ENCODE measurements at places on chromosomes 4 and X.
A peak's percentile ranks its signal among the peaks of the same experiment; 100 is the strongest.

DNA sequence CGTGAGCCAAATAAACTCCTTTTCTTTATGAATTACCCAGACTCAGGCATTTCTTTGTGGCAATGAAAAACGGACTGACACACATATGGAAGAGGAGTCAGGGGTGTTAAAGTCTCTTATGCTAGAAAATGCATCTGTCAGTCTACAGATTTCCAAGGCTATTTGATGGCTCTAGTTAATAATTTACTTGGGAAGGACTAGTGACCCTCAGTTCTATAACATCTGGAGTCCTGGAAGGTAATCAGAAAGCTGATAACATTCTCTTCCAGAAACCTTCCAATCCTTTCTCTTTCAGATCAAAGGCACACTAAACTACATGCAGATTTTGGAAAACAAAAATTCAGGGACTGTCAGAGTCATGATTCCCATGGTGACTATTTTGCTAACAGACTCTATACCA lies 142.0 kb upstream of the TEX13D start:
- no peak for DNase-seq

DNA sequence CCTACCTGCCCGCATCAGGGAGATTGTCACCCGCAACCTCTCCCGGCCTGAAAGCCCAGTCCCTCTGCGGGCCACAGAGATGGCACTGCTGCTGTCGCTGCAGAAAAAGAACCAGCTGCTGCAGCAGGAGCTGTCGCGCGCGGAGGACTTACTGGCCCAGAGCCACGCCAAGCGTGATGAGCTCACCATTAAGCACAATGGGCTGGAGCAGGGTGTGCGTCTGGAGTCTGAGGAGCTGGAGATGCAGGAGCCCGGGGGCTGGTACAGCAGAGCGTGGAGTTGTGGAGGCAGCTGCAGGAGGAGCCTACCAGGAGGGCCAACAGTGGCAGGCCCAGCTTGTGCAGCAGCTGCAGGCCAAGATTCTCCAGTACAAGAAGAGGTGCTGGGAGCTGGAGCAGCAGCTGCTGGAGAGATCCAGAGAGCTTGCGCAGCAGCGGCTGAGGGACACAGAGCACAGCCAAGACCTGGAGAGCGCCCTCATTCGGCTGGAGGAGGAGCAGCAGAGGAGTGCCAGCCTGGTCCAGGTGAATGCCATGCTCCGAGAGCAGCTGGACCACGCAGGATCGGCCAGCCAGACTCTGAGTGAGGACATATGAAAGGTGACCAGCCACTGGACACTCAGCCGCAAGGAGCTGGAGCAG lies 11.3 kb downstream of the SMIM10L2A start:
- DNase-seq: no peak

DNA sequence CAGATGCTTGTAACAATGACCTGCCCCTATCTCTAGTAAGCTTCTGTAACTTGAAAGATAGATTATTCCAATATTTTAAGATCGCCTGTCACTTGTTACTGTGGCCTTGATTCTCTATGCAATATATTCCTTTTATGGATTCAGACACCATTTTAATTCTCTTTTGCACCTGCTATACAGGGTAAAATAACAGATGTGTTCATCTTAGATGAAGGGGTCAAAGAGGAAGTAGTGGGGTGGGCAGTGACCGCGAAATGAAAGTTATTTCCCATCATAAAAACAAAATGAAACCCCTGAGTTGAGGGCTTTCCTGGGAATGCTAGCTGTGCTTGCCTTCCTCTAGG lies 175.9 kb downstream of the TSPAN5 start:
- no peak for DNase-seq

DNA sequence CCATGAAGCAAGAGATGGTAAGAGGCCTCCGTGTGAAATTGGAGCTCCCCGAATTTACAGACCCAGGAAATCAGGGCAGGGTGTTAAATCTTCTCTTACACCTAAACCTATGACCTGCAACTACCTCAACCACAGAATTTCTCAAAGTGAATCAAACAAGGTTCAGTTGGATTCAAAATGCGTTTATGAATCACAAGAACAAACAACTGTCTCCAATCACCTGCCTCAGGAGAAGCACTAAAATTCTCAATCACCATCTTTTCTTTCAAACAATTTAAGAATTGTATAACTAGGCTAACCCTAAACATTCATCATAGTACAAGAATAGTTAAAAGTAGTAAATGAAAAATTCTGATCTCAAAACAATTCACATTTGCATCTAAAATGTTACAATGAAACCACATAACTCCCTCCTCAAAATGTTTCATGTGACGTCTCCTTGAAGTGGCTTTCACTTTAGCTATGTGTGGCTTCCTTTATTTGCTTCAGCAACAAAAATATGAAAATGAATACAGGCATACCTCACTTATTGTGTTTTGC lies 19.2 kb downstream of the PPP3CA start:
- no peak for DNase-seq

- no peak for DNase-seq
These were observed 565.7 kb downstream of the PPARGC1A start for GRCh38 chr4:23324021-23324690.

DNA sequence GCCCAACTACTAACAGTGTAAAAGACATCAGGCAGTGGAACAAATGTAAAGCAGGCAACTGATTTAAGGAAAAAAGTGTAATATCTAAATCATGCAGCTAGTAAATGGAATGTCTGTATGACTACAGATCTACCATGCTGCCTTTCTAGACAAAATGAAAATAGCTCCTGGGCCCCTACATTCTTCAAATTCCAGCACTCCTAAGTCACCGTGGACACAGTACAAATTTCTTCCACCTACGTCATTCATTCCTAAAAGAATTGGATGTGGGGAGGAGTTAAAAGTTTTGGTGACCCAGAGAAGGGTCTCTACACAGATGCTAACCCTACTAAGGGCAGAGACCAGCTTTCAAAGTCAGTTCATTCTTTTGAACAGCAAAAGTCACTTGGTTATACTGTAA lies 137.2 kb upstream of the ARHGEF9 start:
- DNase-seq: no peak

DNA sequence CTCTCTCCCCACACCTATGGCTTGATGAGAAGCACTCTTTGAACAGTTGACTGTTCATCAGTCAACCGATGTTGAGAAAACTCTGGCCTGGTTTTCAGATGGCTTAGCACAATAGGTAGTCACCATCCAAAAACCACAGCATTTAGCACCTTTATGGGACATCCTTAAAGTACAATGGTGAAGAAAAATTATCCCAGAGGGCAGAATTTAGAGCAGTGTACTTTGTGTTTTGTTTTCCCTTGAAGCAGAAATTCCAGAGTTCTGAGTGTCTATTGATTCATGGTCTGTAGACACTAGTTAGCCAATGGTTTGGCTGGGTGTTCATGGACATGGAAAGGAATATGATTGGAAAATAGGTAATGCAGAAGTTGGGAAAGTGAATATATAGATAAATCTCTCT lies 487.0 kb downstream of the PDHA2 start:
- no peak for DNase-seq

- DNase-seq: no peak
These were observed 62.4 kb upstream of the WDFY3 start for GRCh38 chr4:85028910-85029309.

DNA sequence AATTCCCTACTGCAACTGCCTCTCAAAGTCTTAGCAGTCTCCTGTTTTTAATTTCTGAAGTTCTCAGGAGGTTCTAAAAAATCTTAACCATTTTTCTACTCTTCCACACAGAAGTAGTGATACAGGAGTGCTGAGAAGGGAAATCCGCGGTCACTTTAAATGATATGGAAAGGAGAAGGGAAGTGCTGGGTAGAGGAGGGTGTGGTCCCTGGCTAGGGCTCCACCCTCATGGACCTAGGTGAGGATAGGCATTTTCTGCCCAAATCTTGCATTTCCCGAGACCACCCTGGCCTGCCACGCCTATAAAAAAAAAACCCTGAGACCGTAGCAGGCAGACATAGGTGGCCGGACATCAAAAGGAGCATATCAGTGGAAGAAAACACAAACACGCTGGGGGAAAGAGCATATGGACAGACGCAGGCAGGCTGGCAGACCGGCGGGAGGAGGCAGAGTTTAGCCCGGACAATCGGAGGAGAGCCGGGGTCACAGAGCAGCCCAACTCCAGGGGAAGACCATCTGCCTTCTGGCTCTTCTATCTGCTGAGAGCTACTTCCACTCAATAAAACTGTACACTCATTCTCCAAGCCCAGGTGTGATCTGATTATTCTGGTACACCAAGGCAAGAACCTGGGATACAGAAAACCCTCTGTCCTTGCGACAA lies 85.7 kb downstream of the POU3F4 start:
- DNase-seq: no peak

- DNase-seq: no peak
These were observed 65.7 kb downstream of the SEL1L3 start for GRCh38 chr4:25797136-25797535.

- no peak for DNase-seq
These were observed 217.5 kb downstream of the GBA3 start for GRCh38 chr4:22910200-22910599.

DNA sequence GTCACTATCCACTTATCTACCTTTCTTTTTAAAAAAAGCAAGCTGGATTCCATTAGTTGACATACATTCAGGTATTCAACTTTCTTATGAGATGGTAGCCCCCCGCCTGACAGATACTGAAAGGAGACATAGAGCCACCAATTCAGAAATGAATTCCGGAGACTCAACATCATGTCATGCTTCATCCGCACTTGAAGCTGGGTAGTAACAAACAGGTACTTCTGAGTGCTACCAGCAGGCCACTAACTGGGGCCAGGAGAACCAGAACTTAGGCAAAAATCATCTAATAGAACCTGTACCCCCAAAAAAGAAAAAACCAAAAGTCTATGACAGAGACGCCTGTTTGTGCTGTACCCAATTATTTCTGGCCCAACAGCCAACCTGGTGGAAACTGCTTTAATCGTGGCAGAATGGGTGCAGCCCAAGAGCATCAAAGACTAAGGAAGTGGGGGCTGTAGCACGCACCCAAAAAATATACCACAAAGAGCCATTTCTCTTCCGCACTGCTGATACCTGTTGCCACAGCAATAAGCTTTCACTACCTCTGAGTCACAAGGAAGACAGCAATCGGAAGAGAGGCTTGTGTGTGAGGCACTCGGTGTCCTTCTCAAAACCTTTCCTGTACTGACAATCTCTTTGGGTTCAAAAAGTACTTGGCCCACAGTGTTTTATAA lies 84.8 kb downstream of the AFAP1 start:
- DNase-seq: peak; percentile 40

GRCh38 chr4:42339935-42340406 lies 57.3 kb upstream of the SHISA3 start:
- DNase-seq: no peak

DNA sequence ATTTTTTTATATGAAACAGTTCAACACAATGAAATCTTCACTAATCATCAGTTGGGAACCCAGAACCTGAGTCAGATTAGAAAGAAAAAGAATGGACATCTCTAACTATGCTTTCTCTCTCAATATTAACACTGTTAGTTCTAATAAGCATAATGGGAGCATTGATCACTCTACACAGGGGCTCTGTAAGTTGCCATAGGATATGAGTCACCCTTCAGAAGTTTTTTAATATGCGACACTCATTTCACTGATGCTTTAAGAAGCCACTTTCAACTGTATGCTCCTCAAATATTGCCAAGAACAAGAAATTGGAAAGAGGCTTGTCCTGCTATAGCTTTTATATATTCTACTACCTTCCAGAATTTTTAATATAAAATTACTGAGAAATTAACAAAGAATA lies 187.0 kb downstream of the AASDH start:
- DNase-seq: no peak

DNA sequence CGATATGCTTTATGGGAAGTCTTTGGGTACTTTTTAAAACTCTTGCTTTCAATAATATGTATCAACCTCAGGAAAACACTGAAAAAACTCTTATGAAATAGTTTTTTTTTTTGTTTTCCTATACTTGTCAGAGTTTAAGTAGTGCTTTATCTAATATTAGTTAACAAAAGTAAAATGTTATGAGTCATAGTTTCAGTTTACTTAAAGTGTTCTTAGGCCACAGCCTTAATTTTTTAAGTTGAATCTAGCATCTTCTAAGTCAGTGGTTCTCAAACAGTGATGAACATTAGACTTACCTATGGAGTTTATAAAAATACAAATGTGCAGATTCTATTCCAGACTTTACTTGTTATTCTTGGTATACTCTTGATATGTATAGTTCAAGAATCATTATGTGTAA lies 26.3 kb upstream of the ADGRL3 start:
- no peak for DNase-seq
